ENCODE measurements at places on chromosomes 3 and 15.

- peak; percentile 67 for DNase-seq
Observed at GRCh38 chr3:45608885-45609284, 14.3 kb downstream of the LIMD1 start.

DNA sequence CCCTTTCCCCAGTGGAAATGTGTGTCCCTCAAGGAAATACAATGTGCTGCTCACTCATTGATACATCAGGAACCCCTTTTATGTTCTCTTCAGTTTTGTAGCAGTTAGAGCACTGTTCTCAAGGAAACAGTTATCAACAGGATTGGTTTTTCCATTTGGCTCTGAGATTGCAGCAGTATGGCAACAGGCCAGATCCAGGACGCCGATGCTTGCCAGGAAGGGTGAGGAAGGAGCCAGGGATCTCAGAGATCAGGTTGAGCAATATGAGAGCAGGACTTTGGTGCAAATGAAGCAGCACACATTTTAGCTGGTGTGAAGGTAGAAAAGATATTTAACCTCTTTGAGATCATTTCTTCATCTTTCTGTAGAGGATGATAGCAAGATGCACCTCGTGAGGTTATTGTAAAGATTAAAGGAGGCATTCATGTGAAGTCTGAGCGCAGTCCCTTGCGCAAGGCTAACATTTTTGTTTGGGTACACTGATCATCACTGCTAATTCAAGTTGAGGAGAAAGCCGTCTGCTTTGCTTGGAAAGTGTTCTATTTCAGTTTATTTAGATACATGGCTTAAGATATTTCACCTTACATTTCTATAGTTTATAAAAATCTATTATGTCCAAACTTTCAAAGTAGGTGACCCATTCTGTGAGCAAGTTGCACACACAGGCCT lies 68.5 kb downstream of the KCNH8 start:
- DNase-seq, result no peak

GRCh38 chr15:79657722-79658121 lies 225.6 kb downstream of the MINAR1 start:
- DNase-seq, result no peak

GRCh38 chr15:61524086-61524485 lies 295.0 kb upstream of the RORA start:
- DNase-seq, result no peak

GRCh38 chr3:128404276-128405068 lies 62.2 kb downstream of the DNAJB8 start:
- DNase-seq, result no peak

- peak; percentile 69 for DNase-seq
Observed at GRCh38 chr15:52370010-52370409, 74.4 kb upstream of the MYO5C start.

DNA sequence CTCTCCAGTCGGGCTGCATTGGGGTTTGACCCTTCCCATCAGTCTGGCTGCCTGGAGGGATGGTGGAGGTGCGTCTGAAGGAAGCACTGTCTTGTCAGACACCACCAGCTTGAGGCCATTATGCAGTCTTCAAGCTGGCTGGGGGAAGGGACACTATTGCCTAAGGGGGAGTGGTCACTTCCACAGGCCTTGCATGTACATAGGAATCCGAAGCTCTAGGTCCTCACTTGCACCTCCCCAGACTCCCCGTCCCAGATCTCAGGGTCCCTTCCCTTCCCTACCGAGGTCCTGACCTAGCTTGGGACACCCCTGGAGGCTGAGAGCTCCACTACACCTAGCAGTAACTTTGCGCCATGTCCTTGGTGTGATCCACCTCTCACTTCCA lies 48.6 kb upstream of the KLF13 start:
- no peak for DNase-seq

DNA sequence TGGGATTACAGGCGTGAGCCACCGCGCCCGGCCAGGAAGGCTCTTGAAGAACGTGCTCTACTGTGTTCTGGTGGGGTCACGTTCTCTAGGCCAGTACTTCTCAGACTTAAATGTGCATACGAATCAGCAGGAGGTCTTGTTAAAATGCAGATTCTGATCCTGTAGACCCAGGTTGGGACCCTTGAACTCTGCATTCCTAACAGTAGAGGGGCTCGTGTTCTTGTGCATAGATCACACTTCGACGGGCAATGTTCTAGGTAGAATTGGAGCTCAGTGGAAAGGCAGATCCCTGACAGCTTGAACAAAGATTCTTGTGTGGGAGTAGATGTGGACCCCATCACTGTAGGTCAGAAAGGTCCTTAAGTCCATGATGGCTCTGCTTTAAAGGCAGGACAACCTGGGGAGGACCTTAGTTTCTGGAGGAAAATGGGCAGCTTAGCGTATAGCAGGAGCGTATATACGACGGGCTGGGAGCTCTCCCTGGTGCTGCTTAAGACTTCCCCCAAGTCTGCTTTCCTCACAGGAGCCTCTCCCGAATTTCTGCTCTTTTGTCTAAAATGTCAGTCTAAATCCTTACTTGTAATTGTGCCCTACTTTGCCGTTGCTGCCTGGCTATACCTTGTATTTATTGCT lies 16.9 kb upstream of the FAM81A start:
- DNase-seq, result peak; percentile 63

GRCh38 chr15:53404930-53405493 lies 354.5 kb downstream of the WDR72 start:
- DNase-seq, result no peak

DNA sequence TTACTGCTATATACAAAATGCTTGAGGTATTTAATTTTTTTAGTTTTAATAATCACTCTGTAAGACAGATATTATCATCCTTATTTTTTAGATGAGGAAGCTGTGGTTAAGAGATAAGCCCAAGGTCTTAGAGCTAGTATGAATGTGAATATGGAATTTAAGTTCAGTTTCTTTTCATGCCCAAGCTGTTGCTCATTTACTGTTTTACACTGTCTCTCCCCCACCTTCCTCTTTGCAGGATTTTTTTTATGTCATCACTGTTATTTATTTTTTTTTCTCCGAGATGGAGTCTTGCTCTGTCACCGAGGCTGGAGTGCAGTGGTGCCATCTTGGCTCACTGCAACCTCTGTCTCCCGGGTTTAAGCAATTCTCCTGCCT lies 22.5 kb downstream of the MAP2K5 start:
- no peak for DNase-seq

DNA sequence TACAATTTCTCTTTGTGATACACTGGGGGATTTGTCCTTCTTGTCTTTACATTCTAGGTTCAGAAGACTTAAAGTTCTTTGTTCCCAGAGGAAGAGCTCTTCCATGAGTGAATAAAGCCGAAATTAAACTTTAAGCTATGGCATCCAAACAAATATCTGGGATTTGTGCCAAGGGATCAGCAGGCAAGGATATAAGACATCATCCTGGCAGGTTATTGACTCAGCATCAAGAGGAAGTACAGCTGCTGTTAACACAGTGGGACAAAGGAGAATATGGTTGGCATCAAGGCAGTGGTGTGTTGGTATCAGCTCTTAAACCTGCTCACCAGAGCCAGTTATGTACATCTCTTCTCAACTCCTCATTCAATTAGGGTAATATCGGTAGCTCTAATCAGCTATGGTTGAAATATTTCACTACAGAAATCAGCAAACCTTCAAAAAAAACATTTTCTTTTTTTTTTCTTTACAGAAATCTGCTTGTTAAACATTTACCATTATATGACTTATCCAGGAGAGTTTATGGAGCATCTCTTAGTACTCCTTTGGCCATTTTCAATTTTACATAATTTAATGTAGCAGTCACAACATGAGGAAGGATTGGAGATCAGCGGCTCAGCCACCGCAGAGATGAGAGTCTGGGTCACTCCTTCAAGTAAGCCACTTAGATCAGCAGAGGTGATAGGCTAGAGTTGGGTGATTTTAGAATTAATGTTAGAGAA lies 1198.6 kb upstream of the EPHA6 start:
- DNase-seq, result peak; percentile 9

DNA sequence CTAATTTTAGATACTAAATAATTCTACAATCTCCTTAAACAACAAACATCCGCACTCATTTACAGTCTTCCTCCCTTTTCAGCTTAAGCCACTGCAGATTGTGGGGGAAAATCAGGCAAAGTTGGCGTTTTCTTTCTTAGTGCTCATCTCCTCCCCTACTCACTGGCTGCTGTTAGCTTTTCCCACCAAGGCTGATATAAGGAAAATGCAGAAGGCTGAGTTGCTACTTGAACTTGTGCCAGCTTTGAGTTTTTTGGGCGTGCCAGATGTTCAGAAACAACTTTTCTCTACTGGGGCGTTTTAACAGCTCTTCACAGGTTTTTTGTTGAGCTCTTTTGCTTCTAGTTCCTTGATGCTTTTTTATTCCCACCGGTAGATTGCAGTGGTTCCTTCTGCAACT lies 222.0 kb downstream of the PYDC2 start:
- DNase-seq, result no peak

GRCh38 chr15:81156324-81156723 lies 22.3 kb downstream of the CFAP161 start:
- no peak for DNase-seq

- peak; percentile 67 for DNase-seq
Observed at GRCh38 chr3:107117922-107118536, 259.2 kb upstream of the CCDC54 start.

DNA sequence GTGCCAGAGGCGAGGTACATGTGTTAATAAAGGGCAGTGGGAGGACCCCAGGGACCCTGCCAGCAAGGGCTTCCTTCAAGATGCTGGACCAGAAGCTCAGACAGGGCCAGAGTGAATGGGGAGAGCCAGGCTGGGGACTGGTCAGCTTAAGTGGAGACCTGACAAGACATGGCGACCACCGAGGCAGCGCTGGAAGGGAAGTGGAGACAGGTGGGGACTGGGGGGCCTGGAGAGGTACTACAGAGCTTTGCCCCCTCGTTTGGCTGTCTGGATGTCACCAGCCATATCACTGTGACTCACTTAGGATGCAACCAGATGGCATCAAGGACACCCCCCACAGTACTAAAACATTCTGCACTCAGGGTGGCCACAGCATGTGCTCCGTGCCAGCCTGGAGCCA lies 97.9 kb downstream of the ADCY5 start:
- DNase-seq, result no peak

DNA sequence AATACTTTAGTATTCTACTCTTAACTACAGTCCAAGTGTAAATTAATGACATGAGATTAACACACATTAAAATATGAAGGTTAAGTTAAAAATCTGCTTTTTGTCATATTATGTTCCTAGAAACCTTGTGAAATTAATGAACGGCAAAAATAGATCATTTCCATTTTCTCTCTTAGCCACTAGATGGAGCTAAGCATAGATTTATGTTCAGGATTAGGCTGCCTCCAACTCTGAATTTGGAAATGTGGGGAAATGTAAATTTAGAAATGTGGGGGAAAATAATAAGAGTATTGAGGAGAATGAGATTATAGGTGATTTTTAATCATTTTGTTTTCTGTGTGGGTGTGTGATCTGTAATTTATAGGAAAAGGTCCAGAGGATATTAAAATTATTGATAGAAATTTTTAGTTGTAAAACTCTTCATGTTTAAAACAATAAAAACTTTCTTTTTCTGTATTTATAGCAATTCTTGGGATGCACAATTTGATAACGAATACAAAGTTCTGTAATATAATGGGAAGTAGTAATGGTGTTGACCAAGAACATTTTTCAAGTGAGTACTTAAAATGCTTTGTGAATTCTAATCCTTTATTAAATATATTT lies 59.2 kb downstream of the TMOD3 start:
- peak; percentile 32 for DNase-seq

DNA sequence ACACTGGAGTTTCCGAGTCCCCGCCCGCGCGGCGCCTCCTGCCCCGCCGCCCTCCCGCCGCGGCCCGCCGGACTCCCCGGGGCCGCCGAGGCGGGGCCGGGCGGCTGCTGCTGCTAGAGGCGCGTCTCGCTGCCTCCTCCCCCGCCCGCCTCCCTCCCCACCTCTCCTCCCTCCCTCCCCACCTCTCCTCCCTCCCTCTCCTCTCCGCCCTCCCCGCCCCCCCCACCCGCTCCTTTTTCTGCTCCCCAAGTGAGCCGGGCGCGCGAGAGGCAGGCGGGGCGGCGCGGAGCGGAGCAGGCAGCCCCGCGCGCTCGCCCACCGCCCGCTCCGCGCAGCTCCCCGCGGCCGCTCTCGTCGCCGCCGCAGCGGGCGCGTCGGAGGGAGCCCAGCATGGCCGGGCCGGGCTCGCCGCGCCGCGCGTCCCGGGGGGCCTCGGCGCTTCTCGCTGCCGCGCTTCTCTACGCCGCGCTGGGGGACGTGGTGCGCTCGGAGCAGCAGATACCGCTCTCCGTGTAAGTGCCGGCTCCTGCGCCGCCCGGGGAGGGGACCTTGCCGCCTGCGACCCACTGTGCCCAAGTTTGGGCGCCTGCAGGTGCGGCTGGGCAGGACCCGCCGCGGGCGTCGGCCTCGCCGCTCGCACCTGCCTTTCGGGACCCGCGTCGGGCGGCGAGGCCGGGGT lies at the start of gene CACNA2D3:
Gene CACNA2D3 (plus strand): TSS at position 229 of the 679 bp plus-strand sequence.
- DNase-seq, result peak; percentile 14

GRCh38 chr15:26665957-26666791 lies 106.7 kb downstream of the GABRB3 start:
- DNase-seq, result no peak

Measured in epithelial cell of esophagus (primary cell).